Choroid plexus epithelial cell (primary cell): ENCODE measurements at places on chromosomes 12 and 14.

GRCh38 chr12:1373901-1374735 lies 220.3 kb downstream of the FBXL14 start:
- peak; percentile 43 for DNase-seq

- DNase-seq = no peak
Observed at GRCh38 chr12:100632445-100632892, 59.0 kb downstream of the GAS2L3 start.

DNA sequence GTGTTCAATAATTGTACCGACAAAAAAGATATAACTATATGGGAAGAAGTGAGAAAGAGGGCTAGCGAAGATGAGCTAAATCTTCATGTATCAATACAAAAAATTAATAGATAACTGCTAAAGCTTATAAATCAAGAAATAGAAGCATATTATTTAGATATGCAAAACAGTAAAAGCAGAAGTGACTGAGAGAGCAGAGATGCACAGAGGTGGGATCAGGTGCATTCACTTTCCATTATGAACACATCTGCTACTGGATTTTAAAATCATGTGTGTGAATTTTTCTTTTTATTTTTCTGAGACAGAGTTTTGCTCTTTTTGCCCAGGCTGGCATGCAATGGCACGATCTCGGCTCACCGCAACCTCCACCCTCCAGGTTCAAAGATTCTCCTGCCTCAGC lies 33.4 kb downstream of the GUCY2C start:
- DNase-seq = no peak

DNA sequence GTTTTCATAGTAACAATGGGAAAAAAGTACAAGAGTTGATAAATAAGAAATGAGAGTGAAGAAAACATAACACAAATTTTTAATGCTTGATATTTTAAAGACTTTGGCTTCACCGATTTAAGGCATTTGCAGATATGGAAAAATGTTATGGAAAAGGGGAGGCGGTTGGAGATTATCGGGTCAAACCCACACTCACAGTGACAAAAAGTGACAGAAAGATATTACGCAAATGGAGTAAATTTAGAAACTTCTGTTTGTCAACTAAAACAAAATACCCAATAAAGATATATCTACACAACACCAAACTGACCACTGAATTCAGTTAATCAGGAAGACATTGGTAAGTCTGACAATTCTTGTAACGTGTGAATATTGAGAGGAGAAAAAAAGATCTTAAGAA lies 2.5 kb downstream of the PPP1R12A start:
- DNase-seq = no peak

- no peak for DNase-seq
Observed at GRCh38 chr14:24093207-24093900, 757 bp upstream of the PCK2 start.

DNA sequence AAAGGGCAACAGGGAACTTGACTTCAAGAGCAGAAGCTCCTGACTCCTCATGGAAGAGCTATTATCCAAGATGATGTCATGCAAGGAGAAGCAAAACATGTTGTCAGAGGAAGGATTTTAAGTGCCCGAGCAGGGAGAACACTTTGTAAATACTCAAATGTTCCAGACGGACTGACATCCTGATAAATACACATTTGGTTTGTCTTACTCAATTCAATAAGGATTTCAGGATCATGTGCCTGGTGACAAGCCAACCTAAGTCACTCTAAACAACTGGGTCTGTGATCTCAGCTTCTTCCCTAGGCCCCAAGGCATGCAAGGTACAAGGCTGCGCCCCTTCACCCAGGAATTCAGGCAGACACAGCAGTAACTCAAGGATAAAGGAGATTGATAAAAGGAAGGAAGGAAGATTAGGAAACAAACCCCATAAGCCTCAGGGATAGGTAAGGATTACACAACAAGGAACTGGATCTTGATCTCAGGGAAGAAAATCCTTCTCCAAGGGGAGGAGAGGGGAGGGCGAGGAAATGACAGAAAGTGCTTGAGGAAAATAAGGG lies 26.8 kb upstream of the CEBPE start:
- DNase-seq = no peak

DNA sequence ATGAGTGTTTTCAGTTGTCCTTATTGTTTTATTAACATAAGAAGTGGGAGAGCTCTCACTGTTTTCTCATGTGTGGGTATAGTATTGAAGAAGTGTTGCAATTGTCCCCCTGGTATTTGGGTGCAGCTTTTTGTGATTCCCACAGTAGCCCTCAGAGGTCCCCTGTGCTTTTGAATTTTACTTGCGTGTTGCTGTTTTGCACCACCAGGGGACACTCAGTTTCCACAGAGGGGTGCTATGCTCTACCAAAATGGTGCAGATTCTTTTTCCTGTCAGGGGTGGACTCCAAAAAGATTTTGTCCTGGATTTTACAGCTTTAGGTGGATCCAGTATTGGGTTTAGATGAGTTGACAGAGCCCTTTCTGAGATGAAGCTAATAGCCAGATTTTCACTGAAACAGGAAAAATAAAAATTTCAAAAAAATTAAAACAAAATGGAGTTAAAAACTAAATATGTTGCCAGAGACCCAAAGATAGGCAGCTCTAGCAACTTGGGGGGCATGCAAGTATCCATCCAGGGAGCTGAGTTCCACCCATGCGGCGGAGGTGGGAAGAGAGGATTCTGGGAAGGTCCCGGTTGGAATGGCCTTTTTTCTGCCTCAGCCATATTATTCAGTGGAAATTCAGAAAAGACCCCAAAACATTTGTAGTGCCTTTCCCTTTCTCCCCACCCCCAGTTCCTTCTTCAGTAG lies 50.2 kb downstream of the TTLL5 start:
- peak; percentile 85 for DNase-seq

- DNase-seq = peak; percentile 47
Observed at GRCh38 chr14:85254711-85255110, 275.2 kb upstream of the FLRT2 start.

DNA sequence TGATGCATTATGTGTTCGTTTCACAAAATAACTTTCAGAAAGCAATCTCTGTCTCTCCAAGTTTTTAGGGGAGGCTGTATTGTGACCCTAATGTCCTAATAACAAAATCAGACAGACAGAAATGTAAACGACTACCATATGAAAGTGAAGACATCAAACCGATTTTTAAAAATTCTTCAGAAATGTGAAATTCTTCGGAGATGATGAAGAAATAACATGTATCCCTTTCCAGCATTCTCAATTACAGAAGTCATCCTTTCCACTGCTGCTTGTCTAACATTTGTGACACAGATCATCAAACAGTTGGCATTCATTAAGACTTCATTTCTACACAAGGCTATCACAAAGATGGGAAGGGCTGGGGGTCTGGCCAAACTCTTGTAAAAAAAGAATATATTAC lies 41.0 kb downstream of the DMAC2L start:
- DNase-seq = peak; percentile 27

GRCh38 chr12:94416613-94417012 lies 43.1 kb downstream of the CEP83 start:
- no peak for DNase-seq

DNA sequence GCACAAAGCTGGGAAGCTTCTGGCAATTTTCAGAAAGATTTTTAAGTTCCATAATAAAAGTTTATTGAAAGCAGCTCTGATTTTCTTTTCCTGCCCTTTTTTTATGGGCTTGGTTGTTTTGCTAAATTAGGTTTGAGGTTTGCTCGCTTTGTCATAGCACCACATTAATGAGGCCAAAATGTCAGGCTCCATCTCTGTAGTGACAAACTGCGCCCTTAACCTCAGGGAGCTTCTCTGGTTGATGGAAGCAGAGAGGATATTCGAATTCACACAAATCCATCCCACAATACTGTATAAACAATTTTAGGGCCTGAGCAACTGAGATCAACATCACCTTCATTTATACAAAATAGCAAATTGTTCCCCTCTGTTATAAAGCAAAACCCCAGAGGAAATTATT lies 342.6 kb upstream of the TMPO start:
- DNase-seq = no peak

GRCh38 chr12:113907446-113908180 lies 58.5 kb downstream of the RBM19 start:
- DNase-seq = no peak

DNA sequence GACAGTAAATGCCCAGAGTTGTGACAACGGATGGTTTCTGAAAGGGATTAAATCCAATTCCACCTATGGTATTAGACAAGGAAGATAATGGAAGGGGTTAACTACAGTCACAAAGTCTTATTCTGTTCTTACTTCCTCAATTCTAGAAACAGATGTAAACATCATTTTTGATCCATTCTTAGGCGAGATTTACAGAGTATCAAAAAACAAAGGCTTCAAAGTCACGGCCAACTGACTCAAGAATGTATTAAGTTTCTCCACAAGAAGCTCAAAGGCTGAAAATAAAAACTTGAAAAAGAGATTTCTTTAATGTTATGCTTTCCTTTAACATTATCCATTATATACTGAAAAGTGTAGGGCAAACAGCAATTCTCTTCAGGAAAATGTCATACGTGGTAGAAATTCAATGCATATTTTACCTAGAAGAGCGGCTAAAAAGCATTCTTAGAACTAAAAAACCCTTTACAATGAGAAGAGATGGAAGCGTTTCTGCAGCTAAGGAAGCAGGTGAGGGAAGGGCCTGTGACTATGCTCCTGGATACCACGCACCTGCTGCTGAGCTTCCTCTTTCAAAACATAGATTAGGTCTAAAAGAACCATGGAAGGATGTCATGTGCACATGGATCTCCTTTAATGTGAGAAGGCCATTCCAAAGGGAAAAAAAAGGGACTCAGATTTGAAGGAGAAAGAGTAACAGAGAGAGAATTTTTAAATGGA lies 185.8 kb downstream of the STXBP6 start:
- DNase-seq = no peak

GRCh38 chr12:685388-685787 lies 22.1 kb upstream of the NINJ2 start:
- DNase-seq = peak; percentile 95

DNA sequence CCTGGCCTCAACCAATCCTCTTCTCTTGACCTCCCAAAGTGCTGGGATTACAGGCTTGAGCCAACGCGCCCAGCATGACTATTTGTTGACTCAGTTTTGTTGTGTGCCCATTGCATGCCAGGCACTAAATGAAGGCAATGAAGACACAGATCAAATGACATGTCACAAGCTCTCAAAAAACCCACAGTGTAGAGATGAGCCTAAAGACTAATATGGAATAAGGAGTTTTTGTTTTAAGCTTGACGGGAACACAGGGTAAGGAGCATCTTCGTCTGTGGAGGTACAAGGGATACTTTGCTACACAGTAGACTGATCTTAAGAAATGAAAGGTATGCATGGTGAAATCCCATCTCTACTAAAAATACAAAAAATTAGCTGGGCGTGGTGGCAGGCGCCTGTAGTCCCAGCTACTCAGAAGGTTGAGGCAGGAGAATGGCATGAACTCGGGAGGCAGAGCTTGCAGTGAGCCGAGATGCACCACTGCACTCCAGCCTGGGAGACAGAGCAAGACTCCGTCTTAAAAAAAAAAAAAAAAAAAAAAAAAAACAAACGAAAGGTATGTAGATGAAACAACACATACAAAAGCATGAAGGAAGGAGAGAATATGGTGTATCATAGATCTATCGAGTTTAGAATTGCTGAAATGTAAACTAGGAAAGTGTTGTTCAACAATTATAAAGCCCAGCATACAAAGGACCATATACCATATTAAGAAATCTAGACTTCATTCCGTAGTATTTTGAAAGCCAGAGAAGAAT lies 122.1 kb upstream of the PTPRB start:
- no peak for DNase-seq

DNA sequence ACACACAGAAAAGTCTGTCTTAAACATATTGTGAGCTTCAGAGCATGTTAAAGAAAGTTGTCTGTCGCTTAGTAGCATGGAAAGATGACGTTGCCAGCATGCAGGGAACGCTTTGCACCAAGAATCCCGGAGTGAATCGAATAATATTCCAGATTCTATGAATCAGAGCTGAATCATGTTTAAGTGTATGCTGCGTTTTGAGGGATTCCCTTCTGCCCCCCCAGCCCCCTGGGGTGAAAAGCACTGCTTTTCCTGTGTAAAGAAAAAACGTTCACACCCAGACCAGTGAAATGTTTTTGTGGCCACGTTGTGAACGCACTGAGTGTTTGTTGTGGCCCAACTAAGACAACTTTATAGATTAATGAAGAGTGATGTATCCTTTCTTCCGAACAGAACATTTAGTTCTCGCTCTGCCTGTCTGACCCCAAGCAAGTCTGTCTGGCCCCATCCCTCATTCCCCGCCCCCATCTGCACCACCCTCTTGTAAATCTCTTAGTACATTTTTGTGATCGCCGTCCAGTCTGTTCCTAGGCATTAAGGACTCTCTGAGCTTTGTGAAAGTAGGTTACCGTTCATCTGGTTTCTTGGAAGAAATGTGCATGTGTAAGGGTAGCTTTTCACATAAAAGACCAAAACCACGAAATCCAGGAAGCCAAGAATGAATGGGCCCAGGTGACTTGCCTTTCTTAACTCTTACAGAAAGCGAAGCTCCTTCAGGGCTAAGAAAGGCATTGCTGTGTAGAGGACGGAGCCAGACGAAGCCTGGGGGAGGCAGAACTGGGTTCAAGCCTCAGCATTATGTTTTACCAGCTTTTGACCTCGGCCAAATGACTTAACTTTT lies 103.0 kb downstream of the SAMD4A start:
- peak; percentile 95 for DNase-seq

- no peak for DNase-seq
Observed at GRCh38 chr14:46197856-46198255, 453.7 kb downstream of the RPL10L start.

GRCh38 chr12:122052285-122052684 lies 26.3 kb upstream of the MLXIP start:
- DNase-seq = no peak

GRCh38 chr14:75283162-75283832 lies 4.7 kb downstream of the FOS start:
- DNase-seq = peak; percentile 70

DNA sequence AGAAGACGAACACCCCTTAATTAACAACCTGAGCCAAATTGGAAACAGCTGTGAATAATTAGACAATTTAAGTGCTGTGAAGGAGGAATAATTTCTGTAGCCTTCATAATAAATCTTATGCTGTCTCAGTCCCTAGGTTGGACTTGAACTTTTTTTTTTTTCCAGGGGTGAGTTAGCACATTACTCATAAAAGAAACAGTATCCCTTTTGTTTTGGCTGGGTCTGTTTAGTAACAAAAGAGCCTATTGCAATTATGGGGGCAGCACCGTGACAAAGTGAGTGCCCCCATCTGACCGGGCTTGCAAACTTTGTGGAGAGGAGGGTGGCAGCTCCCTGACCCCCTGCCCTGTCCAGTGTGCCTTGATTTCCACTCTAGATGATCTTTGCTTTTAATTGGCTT lies 167.4 kb downstream of the DICER1 start:
- no peak for DNase-seq

- DNase-seq = no peak
Observed at GRCh38 chr14:94465042-94465441, 11.0 kb downstream of the SERPINA9 start.

GRCh38 chr12:67592228-67593011 lies 56.1 kb upstream of the DYRK2 start:
- peak; percentile 73 for DNase-seq

- DNase-seq = no peak
Observed at GRCh38 chr12:51589060-51589459, 2.0 kb upstream of the SCN8A start.

DNA sequence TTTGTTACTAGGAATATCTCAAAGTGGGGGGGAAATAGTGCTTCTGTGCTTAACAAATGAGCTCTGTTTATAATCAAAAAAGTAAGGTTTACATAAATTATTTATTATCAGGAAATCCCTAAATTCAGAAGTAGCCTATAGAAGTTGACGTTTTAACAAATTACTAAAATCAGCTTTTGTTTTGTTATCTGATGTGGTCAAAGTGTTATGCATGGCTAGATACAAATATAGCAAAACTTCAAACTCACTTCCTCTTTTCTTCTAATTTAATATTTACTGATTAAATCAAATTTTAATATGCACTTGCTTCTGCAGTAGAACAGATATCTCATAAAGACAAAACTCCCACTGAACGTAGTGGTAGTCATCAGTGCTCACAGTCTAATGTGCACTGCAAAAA lies 47.5 kb downstream of the GARIN6 start:
- DNase-seq = no peak
